ENCODE measurements at places on chromosomes 13 and 19.
A peak's percentile ranks its signal among the peaks of the same experiment; 100 is the strongest.

- DNase-seq: no peak
These were observed 2.2 kb upstream of the SCN1B start for GRCh38 chr19:35027851-35028599.

- no peak for DNase-seq
These were observed 4.4 kb upstream of the KCNN4 start for GRCh38 chr19:43784981-43785808.

- no peak for DNase-seq
These were observed 9.5 kb downstream of the CYP4F22 start for GRCh38 chr19:15517778-15518177.

DNA sequence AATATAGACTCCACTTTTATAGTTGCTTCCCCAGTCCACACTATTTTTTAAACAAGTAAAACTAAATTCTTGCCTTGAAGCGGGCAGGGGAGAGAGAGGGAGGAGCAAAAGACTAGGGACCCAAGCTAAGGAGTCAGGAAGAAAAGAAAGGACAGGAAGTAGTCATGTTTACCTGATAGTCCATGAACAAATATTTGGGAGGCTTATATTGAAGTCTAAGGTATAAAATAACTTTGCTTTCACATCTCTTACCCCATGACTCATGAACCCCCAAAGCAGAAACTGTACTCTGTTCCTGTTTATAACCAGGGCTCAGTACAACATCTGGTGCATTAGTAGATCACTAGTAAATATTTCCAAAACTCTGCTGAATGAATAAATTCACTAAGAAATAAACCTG, 67.3 kb downstream of the ZAR1L start:
- no peak for DNase-seq

- DNase-seq: no peak
These were observed 4.5 kb upstream of the EPSTI1 start for GRCh38 chr13:42996584-42996983.

- no peak for DNase-seq
These were observed 407.2 kb downstream of the KCNRG start for GRCh38 chr13:50422181-50423148.

DNA sequence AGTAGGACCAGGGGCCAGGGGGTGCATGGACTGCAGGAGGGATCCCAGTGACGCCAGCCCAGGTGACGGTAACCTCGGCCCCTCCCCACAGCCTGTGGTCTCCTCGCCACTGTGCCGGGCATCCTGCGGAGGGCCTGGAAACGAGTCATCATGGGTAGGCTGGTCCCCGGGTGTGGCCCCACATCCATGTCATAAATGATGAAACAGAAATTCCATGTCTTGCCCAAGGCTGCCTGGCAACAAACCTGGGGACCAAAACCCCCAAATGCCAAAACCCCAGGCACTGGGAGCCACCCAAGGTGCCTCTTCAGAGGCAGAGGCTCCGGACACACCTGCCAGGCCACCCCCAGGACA, 20.9 kb downstream of the MAP2K2 start:
- no peak for DNase-seq

- DNase-seq: no peak
These were observed 116.8 kb downstream of the DNAJC3 start for GRCh38 chr13:95793781-95794180.

DNA sequence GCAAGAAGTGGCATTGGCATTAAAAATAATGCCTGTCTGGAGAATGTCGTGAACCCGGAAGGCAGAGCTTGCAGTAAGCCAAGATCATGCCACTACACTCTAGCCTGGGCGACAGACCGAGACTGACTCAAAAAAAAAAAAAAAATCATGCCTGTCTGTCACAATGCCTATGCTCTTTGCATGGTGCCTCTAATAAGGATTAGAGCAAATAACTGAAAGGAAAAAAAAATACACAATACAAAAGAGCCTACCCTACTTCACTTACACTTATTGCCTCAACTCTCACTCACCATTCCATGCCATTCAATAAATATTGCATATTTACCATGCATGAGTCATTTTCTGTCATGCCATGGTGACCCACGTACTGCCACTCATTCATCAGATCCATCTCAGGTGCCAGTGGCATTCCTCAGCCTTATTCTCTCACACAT, 49.1 kb downstream of the TBC1D4 start:
- no peak for DNase-seq

DNA sequence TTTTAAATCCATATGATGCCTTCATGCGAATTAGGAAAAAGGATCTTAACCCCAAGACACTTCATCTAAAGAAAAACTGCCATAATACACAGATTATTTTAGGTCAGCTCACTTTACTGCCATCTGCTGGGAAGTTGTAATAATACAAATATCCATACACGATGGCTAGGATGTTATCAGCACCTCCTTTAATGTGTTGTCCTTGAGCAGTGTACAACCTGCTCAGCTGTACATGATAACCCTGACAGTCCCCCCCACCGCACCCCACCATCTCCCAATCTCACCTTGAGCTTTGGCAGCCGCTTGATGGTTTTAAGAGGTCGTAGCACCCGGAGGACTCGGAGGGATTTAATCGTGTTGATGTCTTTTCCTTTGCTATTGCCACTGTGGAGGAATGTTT, 112.2 kb downstream of the IER2 start:
- no peak for DNase-seq

- DNase-seq: no peak
These were observed 224.8 kb downstream of the NHLRC3 start for GRCh38 chr13:39263033-39263432.

- no peak for DNase-seq
These were observed 13.2 kb upstream of the LHFPL6 start for GRCh38 chr13:39616087-39616694.

GRCh38 chr13:23578411-23579071, 8.3 kb downstream of the TNFRSF19 start:
- peak; percentile 44 for DNase-seq

GRCh38 chr13:39401756-39402155, 201.2 kb downstream of the LHFPL6 start:
- DNase-seq: no peak

DNA sequence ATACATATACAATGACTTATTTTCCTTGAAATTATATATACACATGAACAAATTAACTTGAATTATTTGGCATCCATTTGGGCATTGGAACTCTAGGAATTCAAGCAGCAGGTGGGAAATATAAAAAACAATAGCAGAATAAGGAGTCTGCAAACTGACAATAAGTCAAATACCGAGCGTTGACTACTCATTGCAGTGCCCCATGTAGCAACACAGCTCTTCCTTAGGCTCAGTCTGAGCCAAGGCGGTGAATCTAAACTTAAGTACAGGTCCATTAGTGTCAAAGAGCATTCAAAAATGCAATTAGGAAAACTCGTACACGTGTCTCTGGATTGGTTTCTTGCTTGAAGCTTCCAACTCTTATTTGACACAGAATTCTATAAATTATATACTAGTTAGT, 462.5 kb upstream of the KLF12 start:
- DNase-seq: no peak

DNA sequence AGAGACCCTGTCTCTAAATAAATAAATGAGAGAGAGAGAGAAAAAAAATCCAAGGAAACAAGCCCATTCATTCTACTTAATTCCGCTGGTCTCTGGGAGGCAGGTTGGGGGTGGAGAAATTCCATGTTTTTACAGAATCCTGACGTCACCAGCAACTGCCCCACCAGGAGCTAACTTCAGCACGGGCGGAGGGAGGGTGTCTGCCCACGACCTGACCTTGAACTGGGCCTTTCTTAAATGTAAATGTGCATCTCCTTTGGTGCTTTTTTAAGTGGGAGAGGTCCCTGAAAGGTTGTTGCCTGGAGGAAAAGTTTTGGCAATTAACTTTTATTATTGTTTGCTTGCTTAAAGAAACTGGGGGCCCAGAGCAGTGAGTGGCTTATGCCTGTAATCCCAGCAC, 15.5 kb downstream of the KLF2 start:
- DNase-seq: no peak

DNA sequence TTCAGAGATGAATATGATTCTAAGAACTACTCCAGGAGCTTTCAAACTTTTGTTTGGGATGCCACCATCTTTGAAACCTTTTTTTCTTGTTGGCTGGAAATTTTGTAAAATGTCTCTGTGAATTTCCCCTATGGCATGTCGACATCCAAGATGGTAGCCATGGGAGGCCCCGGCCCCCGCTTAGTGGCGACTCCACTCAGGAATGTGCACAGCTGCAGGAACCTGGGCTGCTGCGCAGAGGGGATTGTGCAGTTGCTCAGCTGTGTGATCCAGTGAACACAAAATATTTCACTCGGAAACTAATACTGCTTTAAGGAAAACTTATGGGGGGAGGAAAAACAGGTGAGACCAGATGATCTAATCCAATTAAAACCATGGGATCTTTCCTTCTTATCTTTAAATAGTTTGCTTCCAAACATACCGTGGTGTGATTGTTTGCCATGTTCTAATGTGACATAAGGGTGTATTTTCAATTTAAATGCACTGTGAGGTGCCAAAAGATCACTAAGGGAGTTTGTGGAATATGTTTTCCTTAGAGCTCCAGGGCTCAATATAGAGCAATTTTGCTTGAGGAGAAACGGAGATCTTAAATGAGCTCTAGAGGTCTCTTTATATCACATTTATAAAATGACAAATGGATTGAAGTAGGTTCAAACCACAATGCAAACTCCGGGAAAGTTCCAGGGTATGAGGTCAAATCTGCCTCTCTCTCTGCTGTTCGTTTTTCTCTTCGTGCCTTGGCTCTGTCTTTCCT, 497.7 kb downstream of the FGF9 start:
- DNase-seq: no peak

DNA sequence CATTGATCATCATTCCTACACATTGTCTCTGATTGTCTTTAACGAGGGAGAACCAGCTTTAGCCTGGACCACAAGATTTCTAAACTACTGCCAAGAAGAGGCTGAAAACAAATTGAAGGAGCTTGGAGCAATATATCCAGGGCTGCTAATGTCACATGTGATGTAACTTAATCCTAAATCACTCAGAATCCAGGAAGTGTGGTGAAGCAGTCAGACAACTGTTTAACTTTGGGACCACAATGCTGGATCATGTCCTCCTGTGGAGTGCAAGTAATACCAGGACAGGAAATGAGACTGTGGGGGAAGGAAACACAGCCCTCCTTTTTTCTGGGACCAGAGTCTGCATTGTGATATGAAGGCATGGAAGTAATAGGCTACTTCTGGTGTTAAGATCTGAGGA, 430.2 kb downstream of the KCTD12 start:
- no peak for DNase-seq

- no peak for DNase-seq
These were observed 260.0 kb downstream of the MYO16 start for GRCh38 chr13:108889324-108889984.

DNA sequence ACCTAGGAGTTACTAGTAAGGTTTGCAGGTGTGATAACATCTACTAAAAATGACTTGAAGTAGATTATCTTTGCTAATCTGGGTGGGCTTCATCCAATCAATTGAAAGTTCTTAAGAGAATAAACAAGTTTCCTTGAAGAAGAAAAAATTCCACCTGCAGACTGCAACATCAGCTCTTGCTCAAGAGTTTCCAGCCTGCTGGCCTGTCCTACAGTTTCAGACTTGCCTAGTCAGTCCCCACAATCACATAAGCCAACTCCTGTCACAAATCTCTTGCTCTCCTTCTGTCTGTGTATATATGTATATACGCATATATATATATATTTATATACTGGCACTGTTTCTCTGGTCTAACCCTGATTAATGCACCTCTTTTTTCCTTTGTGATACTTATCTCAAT, 67.3 kb upstream of the ITM2B start:
- DNase-seq: no peak

DNA sequence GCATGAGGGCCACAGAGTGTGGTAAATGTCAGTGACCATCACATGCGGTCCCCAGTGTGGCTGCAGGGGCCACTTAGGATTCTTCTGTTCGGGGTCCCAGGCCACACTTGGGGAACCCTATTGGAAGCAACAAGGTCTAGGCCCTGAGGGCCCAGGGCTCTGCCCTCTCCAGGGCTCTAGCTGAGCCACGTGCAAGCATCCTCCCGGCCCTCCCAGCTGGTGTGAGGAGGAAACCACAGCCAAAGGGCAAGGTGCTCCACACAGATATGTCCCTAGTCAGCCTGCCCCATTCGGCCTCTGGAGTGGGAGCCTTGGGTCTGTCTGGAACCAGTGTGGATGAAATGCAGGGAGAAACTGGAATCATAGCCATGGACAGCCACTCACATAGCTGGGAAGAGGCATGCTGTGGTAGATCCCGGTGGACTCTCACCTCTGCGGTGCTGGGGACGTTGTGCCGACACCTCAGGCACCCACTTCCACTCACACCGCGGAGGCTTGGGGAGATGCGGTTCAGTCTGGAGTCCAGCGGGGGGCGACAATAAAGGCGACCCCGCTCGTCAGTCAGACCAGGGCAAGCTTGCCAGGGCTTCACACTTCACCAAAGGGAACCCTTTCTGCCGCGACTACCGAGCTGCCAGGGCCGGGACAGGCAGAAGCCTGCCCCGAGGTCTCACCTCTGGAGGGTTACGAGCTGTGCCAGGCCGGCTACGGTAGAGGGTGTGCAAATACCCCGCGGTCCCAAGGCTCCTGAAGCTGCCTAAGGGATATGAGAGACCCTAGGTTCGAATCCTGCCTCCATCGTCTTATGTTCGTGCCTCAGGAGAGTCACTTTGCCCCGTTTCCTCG, 4.3 kb upstream of the ZNF497 start:
- no peak for DNase-seq

DNA sequence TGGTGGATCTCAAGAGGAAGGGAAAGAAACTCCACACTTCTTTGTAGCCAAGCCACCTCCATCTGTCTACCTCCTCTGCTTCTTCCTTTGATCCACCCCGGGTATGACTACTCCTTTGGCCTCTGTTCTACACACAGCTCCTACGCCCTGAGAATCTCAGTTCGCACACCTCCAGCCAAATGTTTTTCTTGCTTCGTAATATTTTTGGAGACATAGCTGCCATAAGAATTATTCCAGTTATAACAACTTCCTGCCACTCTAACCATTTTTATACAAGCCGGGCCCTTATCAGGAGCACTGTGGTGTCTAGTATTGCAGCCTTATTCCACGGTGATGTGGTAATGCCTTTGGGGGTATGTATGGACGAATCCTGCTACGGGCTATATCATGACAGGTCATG, 126.7 kb downstream of the STARD13 start:
- no peak for DNase-seq

- no peak for DNase-seq
These were observed 9.7 kb downstream of the LPAR6 start for GRCh38 chr13:48403151-48403631.

DNA sequence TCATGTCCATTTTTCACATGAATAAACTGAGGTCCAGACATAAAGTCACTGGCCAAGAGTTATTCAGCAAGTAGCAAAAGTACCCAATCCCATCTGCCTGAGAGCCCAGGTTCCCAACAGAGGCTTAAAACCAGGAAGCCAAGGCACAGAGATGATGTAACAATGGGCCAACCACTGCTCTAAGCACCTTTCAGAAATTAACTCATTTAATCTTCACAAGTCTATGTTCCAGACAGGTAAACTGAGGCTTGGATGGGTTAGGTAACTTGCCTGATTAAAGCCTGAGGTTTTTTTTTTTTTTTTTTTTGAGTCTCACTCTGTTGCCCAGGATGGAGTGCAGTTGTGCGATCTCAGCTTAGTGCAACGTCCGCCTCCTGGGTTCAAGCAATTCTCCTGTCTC, 4.0 kb upstream of the DYRK1B start:
- no peak for DNase-seq

- no peak for DNase-seq
These were observed 453.9 kb downstream of the COG6 start for GRCh38 chr13:40109351-40109844.
